Lung (tissue), 17 donors: ENCODE measurements at places on chromosomes 2 and 18. TPM values are rescaled to one million over a fixed set of nuclear protein-coding genes. Genes with fewer than 3 reads are reported as not detected.

DNA sequence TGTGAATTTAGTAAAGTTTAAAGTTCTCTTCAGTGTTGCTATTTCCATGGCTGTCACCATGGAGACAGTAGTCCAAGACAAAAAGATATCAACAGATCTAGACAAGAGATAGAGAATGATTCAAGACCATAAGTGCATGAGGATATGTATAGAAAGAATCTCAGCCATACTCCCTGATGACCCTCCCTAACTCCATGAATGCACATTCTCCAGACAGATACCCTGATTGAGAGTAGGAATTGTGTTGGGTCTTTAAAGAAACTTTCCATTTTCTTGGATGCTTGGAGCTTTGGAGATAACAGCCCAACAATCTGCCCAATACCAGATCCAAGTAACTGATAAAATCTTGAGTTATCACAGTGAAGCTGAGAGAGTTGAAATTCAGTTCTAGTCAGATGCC lies 1601.2 kb upstream of the CELF4 start:
- DNase-seq = no peak

LCT gene
- total RNA-seq = 0.06 TPM

- no peak for DNase-seq
Observed at GRCh38 chr2:78532762-78533379, 492.6 kb upstream of the REG3G start.

- DNase-seq = no peak
Observed at GRCh38 chr18:48066225-48066652, 135.8 kb upstream of the SMAD2 start.

- no peak for DNase-seq
Observed at GRCh38 chr18:13369756-13370510, 151.4 kb downstream of the LDLRAD4 start.

DNA sequence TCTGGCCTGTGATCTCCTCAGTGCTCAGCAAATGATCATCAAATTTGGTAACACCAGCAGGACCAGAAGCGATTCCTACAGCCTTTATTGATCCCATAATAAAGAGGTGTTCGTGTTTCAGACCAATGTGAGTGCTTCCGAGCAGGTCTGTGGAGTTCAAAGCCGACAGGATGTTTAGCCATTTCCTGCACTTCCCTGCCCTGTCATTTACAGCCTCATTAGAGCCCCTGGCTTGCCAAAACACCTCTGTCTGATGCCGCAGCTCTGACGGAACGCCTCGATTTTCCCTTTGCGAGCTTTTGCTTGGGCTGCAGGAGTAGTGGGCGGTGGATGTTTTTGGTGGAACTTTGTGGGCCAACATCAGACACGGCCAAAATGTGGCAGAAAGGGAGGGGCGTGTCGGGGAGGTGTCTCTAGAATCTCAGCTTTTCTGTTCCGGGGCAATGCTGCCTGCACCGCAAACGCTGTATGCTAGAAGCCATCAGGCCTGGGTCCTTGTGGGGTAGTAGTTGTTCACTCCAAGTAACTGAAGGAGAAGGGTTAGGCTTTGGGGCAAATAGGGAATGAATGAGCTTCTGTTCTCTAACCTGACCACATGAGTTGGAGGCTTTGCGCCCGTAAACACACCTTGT lies 26.1 kb upstream of the INHBB start:
- DNase-seq = no peak

DNA sequence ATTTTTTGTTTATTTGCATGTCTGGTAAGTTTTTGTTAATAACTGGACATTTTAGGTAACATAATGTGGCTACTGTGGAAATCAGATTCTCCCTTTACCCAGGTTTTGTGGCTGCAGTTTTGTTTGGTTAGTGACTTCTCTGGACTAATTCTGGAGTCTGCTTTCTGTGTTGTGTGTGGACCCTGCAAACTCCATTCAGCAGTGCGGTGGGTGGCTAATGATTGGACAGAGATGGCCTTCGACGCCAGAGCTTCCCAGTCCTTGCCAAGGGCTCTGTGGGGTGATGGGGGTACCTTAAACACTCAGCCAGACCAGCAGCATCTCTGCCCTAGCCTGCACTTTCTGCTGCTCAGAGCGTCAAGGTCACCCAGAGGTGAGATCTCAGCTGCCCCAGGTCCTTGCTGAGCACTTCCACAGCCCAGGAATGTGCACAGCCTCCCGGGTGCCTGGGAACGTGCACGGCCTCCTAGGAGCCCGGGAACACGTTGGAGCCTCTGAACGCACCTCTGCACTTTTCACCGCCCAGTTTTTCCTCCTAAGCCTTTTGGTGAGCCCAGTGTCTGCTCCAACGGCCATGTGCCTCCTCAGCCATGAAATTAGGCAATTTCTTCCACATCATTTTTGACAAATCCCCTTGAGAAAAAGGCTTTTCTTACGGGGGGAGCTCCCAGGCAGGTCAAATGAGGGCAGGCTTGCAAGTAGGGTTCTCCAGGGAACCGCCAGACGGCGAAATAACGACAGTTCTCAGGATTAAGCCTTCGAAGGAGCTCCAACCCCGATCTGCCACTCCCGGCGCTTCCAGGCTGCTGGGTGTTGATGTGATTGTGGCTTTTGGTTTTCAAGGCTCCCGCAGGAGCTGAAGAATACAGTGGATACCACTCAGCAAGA lies 35.2 kb upstream of the KLF11 start:
- DNase-seq = no peak

GRCh38 chr2:167581961-167582574 lies 665.3 kb downstream of the STK39 start:
- peak; percentile 66 for DNase-seq

GKN2 gene
- total RNA-seq = 103 TPM

CFAP65 gene
- total RNA-seq = 10.3 TPM

ELP2 gene
- 48.6 TPM for total RNA-seq

- DNase-seq = no peak
Observed at GRCh38 chr18:46677611-46678010, 20.6 kb upstream of the LOXHD1 start.

DNA sequence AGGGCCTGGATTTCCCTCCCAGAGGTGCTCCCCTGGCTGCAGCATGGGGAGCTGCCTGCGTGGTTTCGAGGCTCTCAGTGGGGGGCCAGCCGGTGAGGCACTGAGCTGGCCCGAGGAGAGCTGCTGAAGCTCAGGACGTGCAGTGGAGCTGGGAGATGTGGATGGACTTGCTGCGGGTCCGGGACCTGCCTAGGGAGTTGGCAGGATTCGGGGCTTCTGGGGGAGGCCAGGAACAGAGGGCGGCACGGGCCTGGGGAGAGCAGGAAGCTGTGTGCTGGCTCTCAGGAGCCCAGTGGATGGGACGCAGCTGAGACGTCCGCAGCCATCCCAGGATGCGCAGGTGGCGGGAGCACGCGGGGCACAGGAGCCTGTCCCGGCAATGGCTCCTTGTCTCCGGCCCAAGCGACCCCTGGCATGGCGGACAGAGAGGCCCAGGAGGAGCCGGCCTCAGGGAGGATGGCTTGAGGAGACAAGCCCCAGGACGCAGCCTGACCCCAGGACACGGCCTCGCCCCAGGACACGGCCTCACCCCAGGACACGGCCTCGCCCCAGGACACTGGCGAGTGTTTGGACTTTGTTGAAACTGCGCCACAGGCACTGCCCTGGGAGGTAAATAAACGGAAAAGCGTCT lies 116.1 kb downstream of the NFATC1 start:
- DNase-seq = no peak

NPPC gene
- 0.94 TPM for total RNA-seq

DNA sequence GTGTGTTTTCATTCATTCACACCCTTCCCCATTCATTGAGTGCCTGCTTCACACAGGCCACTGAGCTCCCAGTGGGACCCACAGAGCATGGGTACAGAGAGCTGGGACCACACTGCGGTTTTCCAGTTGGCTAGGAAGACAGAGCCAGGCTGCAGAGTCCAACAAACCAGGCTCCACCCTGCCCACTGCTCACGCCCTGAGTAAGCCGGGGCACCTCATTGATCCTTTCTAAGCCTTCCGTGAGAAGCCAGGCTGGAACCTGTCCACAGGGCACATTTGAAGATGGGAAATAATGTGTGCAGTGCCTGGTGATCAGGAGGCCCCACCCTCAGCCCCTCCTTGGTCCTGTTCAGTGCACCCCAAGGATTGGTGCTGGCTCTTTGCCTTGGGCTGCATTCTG lies 13.5 kb downstream of the KCNIP3 start:
- no peak for DNase-seq

CEBPZOS gene
- 28.9 TPM for total RNA-seq

CD207 gene
- total RNA-seq = 0.11 TPM

DNA sequence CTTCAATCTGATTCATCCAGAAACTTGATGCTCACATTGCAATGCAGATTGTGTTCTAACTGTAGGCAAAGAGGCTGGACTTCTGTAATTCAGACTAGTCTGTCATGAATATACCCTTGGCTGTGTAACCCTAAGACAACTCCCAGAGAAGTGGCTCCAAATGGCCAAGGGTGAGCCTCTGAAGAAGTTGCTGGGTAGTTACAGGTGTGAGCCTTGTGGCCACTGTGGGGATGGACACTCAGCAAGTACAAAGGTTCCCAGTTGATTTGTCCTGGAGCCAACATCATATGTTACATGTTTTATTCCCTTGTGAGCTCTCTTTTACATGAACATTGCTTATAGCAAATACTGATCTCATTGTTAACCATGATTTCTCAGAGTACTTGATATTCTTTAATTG lies 94.8 kb upstream of the KCNJ3 start:
- DNase-seq = no peak

DNA sequence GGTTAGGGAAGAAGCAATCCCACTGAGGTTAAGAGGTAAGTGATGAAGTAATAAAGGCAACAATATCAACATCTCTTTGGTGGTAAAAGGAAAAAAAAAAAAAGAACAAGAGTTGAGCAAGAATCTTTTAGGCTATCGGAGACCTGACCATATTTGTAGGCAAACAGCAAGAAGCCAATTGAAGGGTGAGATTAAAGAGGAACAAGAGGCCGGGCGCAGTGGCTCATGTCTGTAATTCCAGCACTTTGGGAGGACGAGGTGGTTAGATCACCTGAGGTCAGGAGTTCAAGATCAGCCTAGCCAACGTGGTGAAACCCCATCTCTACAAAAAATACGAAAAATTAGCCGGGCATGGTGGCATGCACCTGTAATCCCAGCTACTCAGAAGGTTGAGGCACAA lies 11.3 kb downstream of the VPS54 start:
- DNase-seq = no peak

GRCh38 chr2:177552422-177553175 lies 160.0 kb downstream of the AGPS start:
- peak; percentile 96 for DNase-seq

DNA sequence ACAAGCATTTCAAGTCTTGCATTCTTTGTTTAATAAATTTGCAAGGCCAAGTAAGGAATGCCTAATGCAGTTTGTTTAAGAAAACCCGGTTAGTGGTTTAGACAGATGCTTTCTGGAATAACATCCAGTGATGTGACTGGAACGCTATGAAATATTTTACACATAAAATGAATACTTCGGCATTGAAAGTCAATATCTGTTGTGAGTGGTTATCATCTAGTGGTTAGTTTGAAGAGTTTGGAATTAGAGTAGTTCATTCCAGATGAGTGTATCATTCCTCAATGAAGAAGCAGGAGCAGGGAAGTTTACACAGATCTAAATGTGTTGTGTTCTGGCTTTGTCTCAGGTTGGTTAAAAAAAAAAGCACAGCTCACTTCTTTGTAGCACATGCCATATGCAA lies 608.0 kb upstream of the PIK3C3 start:
- no peak for DNase-seq

GRCh38 chr18:26301681-26302080 lies 75.4 kb downstream of the TAF4B start:
- no peak for DNase-seq

NOSTRIN gene
- total RNA-seq = 29.2 TPM

MAP2 gene
- total RNA-seq = 18.7 TPM

TEX261 gene
- total RNA-seq = 55.8 TPM

DNA sequence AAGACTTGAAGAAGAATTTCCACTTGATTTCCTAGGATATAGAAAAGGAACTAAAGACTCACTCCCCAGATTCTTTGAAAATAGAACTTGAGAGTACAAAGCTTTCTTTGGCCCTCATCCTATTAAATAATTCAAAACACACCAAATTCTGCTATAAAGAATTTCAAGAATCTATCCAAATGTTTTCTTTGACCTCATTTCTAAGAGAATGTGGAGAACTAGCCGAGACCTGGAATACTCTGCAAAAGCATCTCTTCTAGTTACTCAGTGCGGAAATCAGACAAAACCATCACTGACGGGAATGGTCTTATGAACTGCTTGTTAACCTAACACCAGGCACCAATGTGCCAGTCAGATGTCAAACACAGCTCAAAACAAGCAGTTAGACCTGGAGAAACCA lies 44.2 kb upstream of the ARL5A start:
- no peak for DNase-seq

FBXO48 gene
- 1.9 TPM for total RNA-seq

GRCh38 chr2:105140240-105140568 lies 101.3 kb upstream of the GPR45 start:
- no peak for DNase-seq

GPR39 gene
- total RNA-seq = 12.4 TPM

GRCh38 chr2:151040039-151040438 lies 221.6 kb downstream of the RBM43 start:
- peak; percentile 69 for DNase-seq

PRPF40A gene
- total RNA-seq = 80.6 TPM

DNA sequence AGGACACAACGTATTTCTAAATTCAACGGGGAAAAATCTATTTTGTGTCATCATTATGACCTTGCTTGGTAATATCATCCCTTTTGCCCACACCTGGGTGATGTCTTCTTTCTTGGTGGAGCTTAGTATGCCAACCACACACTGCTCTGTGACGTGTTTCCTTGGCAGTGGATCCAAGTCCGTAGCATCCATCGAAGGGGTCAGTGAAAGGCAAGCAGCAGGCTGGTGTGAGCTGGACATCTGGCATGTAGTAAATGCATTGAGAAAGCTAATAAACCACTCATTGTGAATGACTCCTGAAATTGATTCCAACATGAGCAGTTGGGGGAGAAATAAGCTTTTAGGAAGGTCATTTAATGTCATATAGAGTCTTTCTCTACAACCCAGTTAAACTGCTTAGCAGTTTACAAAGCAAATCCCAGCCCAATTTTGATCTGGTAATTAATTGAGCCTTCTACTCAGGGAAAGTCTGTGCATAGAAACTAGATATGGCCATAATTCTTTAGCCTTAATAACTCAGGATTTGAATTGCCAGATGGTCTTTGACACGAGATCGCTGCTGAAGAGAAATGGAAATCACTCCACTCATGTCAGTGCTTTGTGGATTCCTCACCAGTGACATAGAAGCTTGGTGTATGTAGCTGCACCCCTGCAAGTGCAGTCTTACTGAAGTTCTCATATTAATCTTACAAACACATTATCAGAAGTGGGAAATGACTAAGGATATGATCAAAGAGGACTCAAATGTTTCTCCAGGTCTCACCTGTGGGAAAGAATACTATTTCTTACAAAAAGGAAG lies 494.8 kb downstream of the CMPK2 start:
- no peak for DNase-seq

C2orf72 gene
- 0.65 TPM for total RNA-seq

DNA sequence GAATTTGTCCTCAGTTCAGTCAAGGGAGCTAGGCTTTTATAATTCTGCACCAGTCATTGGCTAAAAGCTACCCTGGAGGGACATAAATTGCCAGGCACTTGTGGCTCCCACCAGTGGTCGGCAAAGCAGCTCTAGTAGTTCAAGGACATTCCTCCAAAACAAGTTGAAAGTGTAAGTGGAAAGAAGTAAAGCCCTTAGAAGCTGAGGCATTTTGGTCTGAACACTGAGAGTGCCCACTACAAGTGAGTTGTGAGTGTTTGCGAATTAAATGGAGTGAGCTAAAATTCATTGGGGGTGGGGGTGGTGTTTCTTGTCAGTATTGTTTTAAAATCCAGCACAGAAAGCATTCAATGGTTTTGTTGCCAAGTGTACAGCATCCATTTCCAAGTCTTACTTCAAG lies 879.9 kb upstream of the CDH2 start:
- peak; percentile 26 for DNase-seq

- no peak for DNase-seq
Observed at GRCh38 chr2:120231564-120231973, 8.4 kb upstream of the TMEM185B start.

CD8A gene
- 1.1 TPM for total RNA-seq

PAX8 gene
- 5.9 TPM for total RNA-seq
